Effector memory CD4-positive, alpha-beta T cell (primary cell): ENCODE measurements at places on chromosomes 3 and 15.

DNA sequence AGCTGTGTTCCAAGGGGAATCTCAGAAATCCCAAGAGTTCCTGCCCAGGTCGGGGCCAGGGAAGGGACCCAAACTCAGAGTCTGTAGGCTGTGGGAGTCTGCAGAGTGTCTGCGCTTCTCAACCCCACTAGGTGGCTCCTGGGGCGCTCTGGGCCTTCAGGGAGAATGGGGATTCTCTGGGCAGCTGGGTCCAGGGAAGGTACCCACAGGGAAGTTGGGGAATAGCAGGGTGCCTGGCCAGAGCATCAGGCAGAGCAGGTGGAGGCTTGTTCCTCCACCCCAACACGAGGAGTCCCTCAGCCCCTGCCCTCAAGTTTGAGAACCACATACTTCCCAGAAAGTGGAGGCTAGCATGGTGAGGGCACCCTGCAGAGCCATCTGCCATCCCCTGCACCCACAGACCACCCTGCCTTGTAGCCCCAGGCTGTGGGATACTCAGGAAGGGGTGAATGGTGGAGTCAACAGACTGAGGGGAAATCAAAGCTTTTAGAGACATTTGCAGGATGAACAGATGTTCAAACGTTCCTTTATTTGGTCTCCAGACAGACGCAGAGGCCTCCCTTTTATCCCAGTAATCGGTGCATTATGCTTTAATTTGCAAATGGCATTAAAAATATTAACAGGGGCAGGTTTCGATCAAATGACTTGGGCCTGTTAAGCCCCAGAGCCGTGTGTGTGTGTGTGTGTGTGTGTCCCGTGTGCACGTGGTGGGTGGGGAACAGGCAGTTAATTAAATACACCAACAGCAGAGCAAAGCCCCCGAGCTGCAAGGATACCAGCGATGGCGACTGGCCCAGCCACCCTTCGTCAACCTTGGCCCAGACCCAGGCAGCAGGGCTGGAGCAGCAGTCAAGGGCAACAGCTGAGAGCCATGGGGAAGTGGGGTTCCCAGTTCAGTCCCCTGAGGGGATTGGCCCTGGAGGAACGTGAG is 57.7 kb downstream of the DNAJB8 start:
- no peak for DNase-seq

- no peak for DNase-seq
These were observed 79.0 kb downstream of the SERPINI1 start for GRCh38 chr3:167814441-167814951.

DNA sequence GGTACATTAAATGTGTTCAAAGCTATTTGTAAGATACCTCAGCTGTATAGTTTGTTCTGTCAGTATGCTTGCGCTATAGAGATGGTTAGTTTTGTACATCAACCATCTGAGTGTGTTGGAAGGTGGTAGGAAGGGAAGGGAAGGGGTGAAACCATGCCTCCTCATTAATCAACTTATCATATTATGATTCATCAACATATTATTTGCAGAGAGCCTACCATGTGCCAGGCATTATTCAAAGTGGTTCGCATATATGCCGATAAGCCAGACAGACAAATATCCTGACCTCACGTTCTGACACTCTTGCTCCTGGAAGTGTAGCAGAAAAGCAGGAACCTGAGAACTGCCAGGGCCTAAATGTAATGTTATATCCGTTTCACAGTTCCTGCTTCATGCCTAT is 248.1 kb upstream of the NR2E3 start:
- DNase-seq: no peak

- DNase-seq: no peak
These were observed 52.6 kb upstream of the RASA2 start for GRCh38 chr3:141434255-141434654.

DNA sequence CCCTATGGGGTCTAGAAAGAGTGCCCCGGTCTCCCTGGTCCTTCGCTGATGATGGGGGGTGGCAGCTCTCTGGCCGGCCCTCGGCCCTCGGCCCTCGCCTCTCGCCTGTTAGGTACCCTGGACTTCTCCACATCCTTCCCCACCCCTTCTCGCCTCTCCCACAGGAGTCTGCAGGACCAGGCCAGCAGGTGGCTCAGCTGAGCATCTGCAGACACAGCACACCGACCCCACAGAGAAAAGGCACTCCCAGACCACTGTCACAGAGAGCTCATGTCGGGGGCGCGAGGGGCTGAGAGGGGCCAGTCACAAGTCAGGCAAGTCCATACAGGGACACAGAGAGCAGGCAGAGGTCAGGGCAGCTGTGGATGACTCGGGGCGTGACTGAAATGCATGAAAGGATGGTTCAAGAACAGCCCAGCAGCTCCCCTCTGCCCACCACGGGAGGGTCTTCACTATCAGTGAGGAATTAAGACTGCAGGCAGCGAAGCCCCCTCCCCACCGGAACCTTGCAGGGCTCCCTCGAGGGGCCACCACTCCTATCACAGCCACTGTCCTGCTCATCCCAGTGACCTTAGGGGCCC is 181.7 kb upstream of the NSMCE3 start:
- no peak for DNase-seq

- peak; percentile 55 for DNase-seq
These were observed 1.4 kb downstream of the LMOD3 start for GRCh38 chr3:69120879-69121464.

DNA sequence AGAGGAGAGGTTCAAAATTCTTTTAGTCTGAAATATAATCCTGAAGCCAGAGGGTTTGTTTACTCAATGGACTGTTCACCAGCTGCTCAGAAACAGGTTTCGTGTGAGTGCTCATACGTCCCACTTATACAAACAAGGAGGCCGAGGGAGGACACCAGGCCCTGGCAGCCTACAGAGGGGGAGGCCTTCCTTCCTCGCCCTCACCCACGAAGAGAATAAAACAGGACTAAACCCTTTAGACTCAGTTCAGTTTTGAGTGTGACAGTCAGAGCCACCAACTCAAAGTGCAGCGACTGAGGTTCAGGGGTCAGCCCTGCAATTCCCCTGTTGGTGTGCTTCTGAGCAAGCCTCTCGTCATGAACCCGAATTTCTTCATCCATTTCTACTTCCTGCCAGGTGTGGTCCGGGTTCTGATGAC is 17.3 kb downstream of the FAM174B start:
- no peak for DNase-seq

- no peak for DNase-seq
These were observed 16.9 kb downstream of the PPP2R3A start for GRCh38 chr3:135982404-135982761.

DNA sequence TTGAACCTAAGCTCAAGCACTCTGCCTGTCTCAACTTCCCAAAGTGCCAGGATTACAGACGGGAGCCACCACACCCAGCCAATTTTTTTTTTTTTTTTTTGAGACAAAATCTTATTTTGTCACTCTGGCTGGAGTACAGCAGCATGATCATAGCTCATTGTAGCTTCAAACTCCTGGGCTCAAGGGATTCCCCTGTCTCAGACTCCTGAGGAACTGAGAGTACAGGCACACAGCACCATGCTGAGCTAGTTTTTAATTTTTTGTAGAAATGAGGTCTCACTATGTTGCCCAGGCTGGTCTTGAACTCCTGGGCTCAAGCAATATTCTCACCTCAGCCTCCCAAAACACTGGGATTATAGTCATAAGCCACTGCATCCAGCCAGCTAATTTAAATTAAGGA is 36.8 kb upstream of the SUCLG2 start:
- DNase-seq: no peak

DNA sequence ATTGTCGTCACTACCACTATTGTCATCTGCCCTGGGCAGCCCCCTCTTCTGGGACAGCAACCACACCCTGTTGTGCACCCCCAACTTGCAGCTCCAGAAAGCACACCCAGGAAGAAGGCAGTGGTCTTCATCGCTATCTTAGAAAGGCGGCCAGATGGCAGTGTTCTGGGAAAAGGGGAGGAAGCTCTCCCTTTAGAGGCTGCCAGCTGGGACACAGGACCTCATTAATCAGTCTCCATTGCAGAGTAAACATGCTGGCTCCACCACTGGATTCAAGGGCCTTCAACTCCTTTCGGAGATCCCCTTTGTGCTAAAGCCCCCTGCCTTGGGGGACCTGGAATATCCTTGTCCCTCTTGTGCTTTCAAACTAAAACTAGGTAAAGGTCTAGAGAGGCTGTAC is 199.3 kb upstream of the LINGO1 start:
- no peak for DNase-seq

DNA sequence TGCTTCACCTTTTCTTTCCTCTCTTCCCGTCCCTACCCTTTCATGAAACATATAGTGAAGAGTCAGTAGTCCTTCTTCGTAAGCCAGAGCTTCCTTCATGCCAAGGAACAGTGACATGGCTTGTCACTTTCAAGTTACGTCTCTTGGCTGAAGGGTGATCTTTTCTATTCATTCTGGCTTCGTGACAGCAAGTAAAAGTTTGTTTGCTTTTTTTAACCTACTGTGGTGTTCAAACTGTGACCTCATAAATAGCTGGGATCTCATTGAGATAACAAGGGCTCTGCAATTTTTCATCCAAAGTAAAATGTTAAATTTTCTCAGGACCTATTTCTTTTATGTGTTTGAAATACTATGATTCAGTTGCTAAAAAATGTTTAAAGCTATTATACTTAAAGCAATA is 10.5 kb downstream of the CDIN1 start:
- DNase-seq: no peak

GRCh38 chr3:136042608-136043221 is 77.2 kb downstream of the PPP2R3A start:
- no peak for DNase-seq

- no peak for DNase-seq
These were observed 1271.6 kb downstream of the NSUN3 start for GRCh38 chr3:95334461-95334860.

DNA sequence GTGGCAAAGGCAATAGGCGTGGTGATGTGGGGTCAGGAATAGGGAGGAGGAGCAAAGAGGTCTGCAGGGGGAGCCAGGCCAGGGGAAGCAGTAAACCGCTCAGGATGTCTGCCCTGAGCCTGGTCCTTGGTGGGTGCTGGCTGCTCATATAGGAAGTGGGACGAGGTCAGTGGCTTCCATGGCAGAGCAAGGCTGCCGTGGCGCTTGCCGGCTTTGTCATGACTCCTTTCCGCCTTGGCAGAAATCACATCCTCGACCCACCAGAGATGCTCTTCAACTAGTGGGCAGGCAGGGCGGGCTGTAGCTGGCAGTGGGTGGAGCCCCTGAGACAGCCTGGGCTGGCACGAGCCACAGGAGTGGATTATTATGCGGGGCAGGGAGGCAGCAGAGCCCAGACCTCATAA is 13.1 kb upstream of the SKOR1 start:
- no peak for DNase-seq

GRCh38 chr3:37050282-37050681 is 57.0 kb downstream of the MLH1 start:
- no peak for DNase-seq

DNA sequence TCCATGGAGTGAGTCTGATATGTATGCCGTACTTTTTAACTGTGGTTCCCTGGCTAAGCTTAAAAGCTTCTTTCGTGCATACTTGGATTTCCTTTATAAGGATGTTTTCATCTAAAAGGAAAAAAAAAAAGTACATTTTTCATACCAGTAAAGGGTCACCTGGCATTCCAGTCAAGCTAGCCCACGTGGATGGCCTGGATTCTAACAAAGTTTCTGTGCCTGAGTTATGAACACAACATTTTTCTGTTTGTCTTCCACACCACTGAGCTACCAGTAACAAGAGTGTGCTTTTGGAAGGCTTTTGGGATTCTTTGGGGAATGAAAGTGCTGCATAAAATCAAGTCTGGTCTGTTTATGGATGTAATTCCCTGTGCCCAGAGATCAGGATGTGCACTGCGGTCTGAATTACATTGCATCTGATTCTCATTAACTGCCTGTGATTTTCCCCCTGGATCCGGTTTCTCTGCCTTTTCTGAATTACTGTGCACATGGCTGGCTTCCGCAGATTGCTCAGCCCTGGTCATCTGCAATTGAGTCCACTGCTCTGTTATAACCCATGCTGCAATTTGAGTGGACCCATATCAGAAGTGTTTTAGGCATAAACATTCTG is 38.2 kb upstream of the MAGI1 start:
- DNase-seq: no peak

DNA sequence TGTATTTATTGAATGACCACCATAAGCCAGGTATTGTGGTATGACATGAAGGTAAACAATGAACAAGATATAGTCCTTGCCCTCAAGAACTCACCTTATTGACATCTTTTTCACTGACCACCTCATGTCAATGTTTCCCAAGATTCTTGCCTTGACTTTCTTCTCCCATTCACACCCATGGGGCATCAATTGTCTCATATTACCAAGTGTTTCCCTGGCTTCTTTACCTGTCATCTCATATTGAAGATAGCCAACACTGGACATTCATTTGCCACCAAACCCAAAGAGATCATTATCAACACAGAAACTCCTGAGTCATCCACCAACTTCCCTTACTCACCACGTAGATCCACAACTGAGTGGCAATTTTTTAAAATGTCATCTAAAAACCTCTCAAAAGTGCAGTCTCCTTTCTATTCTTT is 2.2 kb downstream of the EFHB start:
- DNase-seq: no peak

GRCh38 chr3:66497288-66497984 is 3.4 kb downstream of the LRIG1 start:
- no peak for DNase-seq

DNA sequence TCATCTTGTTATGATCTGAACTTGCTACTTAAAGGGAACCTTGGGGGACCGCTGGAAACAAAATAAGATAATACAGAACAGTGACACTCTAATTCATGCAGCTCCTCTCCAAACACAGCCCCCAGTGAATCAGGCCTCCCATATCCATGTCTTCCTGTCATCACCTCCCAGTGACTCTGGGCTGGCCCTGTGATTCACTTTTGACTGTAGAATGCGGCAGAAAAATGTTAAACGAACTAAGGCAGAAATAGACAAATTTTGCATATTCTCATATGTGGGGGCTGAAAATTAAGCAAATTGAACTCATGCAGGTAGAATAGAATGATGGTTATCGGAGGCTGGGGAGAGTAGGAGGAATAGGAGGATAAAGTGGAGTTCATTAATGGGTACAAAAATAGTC is 20.2 kb upstream of the GADL1 start:
- DNase-seq: no peak

DNA sequence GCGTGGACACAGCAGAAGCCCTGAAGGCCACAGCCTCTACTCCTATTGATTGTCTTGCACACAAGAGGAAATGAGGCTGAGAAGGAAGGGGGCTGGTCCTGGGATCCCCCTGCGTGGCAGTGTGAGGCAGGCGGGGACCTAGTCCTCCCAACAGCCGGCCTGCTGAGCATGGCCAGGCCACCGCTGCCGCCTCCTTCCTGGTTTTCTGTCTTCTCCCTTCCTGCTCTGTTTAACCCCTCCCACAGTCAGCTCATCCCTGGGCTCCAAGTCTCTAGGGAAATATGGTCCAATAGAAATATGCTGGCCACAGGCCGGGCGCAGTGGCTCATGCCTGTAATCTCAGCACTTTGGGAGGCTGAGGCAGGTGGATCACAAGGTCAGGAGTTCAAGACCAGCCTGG is 42.1 kb upstream of the HES1 start:
- DNase-seq: no peak

GRCh38 chr15:87949575-87950223 is 306.8 kb downstream of the NTRK3 start:
- DNase-seq: no peak
